ENCODE measurements at places on chromosomes 11 and 22.

DNA sequence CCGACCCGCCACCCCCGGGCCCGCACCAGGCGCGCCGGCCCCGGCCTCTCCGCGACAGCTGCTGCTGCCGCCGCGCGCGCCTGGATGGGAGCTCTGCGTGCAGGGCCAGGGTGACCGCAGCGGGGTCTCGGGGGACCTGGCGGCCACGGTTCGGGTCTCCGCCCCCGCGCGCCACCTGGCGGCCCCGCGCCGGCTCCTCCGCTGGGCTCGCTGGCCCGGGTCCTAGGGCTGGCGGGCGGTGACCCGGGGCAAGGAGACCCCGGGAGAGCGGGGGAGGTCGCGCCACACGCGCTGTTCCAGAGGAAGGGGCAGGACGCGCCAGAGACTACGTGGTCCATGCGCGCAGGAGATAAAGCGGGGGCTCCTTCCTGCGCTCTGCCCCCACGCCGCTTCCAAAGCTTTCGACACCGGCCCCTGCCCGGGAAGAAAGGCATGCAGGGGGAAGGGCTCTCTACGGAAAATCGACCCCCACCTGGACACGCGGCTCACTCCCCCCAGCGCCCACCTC, 562 bp downstream of the SHANK2 start:
- peak; percentile 47 for DNase-seq

DNA sequence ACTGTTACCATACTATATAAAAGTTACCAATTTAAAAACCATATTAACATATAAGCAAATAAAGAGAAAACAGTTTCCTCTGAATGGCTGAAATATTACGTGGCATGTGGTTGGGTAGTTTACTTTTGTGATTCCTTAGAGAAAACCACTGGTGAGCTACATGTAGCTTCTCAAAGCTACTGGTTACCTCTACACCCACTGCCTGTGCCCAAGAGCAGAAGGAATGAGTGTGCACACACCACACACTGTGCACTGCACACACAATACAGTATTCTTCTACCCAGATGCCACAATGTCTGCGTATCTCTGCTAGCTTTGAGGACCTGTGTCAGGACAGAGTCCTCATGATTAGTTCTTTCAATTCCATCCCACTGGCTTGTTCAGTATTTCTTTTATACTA, 25.5 kb upstream of the YPEL1 start:
- DNase-seq, result no peak

- DNase-seq, result peak; percentile 7
Observed at GRCh38 chr11:61429346-61429690, 457 bp downstream of the CPSF7 start.

DNA sequence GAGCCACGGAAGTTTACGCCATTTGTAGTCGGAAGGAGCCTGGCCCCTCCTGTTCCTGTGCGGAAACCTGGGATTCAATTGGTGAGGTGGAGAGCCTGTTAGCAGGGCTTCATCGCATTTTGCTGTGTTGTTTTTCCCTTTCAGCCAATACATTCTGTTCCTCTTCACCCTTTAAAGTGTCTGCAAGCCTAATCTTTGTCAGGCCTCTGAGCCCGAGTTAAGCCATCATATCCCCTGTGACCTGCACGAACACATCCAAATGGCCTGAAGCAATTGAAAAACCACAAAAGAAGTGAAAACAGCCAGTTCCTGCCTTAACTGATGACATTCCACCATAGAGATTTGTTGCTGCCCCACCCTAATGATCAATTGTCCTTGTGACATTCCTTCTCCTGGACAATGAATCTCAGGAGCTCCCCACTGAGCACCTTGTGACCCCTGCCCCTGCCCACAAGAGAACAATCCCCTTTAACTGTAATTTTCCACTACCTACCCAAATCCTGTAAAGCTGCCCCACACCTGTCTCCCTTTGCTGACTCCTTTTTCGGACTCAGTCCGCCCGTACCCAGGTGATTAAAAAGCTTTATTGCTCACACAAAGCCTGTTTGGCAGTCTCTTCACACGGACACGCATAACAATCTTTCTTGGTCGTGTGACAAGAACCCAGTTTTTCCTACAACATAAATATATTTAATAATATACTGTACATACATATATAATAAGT, 37.1 kb upstream of the MMP12 start:
- no peak for DNase-seq

- DNase-seq, result no peak
Observed at GRCh38 chr22:31243339-31244045, 31.4 kb downstream of the LIMK2 start.

GRCh38 chr11:70167723-70168404, 35.2 kb upstream of the FADD start:
- DNase-seq, result no peak

GRCh38 chr11:12585861-12586260, 88.4 kb upstream of the TEAD1 start:
- DNase-seq, result no peak

GRCh38 chr11:72144807-72145565, 9.5 kb downstream of the FOLR3 start:
- DNase-seq, result no peak

- no peak for DNase-seq
Observed at GRCh38 chr11:44595964-44596381, 30.5 kb downstream of the CD82 start.

DNA sequence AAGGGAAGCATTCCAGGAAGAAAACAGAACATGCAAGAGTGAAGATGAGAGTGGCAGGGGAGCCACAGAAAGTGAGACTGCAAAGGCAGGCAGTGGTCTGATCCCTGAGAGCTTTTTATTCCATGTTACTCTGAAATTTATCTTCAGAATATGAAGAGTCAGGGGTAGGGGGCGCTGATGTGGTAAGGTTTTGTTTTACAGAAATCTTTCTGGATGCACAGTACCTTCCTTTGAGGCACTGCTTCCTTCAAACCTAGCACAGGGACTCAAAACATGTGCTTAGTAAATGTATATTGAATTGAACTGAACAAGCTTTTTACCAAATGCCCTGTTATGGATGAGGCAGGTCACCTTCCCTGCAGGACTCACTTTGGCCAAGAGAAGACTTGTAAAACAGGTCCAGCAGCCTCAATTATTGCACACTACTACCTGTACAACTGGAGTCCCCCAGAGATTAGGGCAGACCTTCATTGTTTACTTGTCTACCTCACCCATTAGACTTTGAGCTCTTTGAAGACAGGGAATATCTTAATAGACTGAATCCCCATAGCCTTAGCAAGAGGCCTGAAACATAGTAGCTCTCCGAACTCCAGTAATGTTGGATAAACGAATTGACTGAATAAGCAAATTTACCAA, 2.2 kb downstream of the PAK1 start:
- no peak for DNase-seq

- DNase-seq, result no peak
Observed at GRCh38 chr11:85137597-85137996, 489.5 kb downstream of the DLG2 start.

DNA sequence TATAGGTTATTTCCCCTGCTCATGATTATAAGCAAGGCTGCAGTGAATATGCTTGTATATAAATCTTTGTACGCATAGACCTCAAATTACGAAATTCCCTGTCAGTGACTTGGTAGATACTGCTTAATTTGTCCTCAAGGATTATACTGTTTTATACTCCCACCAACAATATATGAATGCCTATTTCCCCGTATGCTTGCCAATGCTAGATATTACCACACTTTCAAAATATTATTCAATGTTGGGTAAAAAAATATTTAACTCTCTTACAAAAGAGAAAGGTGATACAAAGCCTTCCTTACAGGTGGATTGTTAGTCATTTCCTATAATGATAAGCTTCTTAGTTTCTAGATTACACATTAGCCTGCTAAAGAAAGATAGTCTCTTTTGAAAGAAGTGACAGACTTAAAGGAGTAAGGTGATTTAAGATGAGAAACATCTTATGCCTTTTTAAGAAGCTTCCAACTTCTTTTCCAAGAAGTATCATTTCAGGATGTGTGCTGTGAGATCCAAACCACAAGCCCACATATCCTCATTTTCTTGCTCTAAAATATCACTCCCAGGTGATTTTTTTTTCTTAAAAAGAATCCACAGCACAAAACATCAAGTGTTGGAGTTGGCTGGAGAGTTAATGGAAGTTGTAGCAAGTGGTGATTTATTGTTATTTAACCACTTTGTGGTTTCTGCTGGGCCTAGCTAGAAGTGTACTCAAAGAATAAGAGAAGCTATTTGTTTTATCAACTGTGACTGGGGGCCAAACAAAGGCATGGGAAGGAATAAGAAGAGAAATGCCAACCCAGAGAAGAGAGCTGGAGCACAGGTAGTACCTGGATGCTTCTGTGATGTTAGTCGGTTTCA, 59.2 kb downstream of the BARX2 start:
- no peak for DNase-seq

DNA sequence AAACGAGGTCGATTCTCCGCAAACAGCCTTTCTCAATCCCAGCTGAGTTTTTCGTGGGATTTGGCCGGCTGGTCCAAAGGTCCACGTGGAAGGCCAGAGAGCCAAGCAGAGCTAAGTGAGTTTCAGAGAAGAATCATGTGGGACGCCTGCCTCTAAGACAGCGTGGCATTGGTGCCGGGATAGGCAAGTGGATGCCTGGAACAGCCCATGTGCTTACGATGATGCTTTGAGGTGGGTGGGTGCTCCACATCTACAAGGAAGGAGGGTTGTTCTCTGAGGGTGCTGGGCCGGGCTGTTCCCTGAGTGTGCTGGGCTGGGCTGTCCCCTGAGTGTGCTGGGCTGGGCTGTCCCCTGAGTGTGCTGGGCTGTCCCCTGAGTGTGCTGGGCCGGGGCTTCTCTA, 41.4 kb downstream of the MUC2 start:
- DNase-seq, result no peak

DNA sequence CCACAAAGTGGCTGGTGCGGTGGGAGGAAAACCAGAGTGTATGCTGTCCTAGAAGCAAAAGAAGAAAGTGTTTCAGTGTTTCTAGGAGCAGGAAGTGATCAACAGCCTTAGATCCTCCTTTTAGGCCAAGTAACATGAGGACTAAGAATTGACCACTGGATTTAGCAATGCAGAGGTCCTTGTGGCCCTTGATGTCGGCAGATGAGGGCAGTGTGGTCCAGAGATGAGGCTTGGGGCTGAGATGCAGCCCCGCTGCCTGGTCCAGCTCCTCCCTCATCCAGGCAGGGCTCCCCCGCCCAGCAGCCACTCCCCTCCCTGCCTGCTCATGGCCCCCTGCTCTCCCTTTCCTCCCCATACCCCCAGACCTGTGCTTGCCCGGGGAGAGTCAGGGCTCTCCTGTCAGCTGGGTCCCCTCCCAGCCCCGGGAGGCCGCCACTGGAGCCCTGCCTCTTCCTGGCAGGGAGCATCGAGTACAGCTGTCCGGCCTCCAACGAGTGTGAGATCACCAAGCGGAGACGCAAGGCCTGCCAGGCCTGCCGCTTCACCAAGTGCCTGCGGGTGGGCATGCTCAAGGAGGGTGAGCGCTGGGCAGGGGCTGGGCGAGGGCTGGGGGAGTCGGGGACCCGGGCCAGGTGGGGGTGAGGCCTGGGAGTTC, 3.7 kb downstream of the TRMT112 start:
- DNase-seq, result no peak

DNA sequence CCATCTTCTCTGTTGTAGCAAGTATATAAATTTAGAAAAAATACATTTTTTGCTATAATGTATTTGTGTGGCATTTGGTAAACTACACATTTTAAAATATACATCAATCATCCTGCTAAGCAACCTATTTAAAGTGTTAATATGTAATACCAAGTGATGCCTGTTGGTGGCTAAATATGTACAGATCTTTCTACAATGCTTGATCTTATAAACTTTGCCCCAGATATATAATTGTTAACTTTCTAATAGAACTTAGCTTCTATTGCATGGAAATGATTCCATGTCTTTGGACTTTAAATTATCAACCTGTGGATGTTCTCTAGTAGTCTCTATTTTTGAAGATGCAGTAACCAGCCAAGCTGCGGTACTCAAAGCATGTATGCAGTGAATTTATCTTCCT, 1260.4 kb upstream of the RAG2 start:
- no peak for DNase-seq

DNA sequence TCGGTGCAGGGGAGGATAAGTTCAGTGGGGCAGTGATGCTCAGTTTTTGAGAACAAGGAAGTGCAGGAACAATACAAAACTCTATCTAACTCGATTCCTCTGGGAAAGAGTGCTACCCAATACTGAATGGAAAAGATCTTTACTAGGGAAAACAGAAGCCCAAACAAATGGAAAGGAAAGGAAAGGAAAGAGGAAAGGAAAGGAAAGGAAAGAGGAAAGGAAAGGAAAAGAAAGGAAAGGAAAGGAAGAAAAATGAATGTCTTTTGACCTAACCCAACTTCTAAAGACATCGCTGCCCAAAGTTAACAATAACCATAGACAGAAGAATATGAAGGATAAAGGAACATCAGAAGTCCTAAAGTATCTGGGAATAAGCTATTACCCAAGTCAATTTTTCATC, 41.6 kb downstream of the PHF21A start:
- DNase-seq, result no peak

DNA sequence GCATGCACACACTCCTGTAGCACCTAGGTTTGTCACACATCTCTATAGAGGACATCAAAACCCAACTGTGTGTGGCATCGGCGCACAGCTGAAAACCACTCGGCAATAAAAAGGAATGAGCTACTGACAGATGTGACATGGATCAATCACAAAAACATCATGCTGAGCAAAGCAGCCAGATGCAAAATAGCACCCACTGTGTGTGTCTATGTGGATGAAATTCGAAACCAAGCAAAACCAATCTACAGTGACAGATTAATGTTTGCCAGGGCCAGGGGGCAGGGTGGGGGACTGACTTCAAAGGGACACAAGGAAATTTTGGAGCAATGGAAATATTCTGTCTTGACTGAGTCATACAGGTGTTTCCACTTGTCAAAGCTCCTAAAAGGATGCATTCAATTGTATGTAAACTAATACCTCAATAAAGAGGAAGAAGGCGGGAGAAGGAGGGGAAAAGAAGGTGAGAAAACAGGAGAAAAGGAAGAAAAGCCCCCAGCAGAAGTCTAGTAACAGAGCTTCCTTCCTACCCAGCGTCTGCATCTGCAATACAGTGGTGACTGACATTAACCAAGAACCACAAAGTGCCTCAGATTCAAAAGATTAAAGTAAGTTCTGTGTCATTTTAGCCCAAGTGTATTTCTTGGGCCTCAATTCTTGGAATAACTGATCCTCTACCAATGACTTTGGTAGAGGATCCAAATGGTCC, 49.8 kb downstream of the PACSIN2 start:
- DNase-seq, result peak; percentile 73

DNA sequence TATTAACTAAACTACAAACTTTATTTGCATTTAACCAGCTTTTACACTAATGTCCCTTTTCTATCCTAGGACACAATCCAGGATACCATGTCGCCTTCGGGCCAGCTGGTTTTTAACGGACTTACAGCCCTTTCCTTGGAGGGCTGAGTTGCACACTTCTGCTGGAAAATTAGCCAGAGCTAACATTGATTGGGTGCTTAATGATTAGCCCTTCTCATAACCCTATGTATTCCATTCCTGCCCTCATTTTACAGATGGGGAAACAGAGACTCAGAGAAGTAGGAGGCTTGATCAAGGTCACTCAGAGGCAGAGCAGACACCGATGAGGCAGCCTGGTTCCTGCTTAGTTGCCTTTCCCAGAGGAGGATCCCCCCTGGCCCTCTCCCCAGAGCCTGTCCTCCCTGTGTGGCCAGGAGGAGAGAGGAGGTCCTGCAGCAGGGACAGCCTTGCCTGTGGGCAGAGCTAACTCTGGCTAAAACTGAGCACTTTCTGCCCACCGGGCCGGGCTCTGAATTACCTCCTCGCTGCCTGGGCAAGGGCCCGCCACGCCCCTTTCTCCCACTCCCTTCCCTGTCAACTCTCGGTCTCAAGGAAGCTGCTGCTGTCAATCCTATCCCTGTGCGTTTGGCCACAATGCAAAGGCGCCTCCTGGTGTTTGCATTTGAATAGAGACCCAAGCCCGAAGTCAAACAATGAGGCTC, 59.6 kb upstream of the PAX6 start:
- peak; percentile 75 for DNase-seq
